Kidney (tissue), 22 donors: ENCODE measurements at places on chromosomes 6 and 20.

- DNase-seq, result no peak
Measured at GRCh38 chr6:99195986-99196655, 153.4 kb downstream of the FAXC start.

DNA sequence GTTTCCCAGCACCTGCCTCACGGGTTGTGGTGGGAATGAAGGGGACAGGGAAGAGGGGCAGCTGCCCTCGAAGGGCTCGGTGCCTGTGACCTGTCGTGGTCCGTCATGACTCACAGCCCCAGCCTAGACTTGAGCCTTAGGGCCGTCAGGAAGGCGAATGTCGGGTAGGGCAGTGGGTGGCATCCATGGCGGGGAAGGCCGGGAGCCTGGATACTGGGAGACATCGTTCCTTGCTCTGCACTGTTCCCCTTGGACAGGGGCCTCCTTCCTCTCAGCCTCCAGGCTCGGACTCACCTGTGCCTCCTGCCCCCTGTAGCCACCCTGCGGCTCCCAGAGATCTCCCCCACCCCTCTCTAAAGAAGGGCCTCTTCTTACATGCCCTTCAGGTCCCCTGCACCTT lies 52.2 kb upstream of the APCDD1L start:
- DNase-seq, result no peak

DNA sequence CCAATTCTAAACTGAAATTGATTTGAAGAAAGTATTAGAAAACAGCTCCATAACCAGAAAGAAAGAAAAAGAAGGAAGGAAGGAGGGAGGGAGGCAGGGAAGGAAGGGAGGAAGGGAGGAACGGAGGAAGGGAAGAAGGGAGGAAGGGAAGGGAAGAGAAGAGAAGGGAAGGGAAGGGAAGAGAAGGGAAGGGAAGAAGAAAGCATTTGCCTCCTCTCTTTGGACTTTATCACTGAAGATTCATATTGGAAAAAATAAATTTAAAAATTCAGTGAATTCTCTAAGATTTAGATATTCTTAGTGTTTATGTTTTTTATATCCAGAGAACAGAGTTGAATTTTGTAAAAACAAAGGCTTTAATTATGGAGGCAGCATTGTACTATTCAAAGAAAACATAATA lies 68.5 kb upstream of the NXT1 start:
- DNase-seq, result no peak

DNA sequence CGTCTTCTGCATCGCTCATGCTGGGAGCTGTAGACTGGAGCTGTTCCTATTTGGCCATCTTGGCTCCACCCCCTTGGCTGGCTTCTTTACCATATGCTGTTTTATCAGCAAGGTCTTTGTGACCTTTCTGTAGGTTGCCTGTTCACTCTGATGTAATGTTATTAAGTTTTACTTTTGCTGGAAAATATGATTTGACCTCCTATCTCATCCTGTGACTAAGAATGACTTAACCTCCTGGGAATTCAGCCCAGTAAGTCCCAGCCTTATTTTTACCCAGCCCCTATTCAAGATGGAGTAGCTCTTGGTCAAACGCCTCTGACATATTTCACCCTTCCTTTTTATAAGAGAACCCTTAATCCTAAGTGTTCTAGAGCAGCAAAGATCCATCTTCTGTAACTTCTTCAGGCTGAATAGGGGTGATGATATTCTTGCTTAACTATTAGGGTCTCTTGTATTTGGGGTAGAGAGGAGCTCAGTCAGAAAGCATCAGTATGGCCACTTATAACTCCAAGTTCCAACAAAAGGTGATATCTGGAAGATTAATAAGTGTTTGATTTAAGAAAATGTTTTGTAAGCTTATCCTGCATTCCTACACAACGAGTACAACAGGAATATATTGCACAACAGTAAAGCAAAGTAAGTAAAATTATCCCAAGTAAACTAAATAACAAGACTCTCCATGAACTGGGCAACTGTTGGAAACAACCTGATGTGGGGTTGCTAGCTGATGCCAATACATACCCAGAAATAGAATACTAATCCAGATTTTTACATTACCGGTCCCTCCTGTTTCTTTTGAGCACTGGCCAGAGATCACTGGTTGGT lies 23.1 kb upstream of the HMGN3 start:
- no peak for DNase-seq

DNA sequence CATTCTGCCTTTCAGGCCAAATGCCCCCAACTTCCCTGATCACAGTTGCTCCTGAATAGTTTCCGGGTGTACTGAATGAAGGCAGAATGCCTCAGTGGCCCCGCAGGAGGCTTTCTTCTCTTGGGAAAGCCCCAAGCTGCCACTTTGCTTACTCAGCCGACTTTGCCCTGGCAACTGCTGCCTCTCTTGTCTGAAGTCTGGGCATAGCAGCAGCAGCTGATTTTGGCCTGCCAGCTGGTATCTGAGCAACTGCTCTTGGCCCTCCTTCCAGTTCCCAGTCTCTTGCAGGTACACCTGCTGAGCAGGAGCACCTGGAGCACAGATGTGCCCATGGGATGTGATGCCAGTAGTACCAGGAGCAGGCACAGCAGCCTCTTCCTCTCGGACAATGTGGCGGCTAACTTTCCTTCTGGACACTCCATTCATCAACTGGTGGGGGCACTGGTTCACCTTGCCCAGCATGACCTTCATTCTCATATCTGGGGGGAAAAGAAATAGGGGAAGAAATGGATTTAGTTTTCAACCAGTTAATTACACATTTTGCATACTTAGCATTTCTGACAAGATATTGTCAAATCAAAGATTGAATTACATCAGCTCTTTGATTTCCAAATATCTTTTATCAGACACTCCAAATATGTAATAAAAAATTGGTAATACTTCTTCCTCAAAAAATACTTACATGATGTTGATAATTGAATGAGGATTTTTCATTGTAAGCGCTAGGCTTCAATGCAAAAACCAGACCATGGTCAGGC lies 468.2 kb downstream of the PKHD1 start:
- no peak for DNase-seq

DNA sequence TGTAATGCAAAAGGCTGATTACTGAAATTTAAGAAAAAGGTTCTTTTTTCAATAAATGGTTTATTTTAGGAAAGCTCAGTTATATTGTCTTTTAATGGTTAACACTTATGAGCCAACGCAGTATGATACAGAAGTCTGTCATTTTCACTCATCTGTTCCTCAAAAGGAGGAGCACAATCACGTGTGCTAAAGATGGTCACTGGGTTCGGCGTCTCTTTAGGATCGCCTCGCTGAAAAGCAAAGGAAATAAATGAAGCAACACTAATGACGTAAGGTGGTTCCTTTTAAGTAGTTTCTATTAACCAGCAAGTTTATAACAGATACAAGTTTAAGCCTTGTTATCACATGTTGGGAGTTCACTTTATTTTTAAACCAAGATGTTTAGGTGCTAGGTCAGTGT lies 125.7 kb downstream of the MAP3K4 start:
- DNase-seq, result no peak

GRCh38 chr20:19368351-19368750 lies 155.9 kb downstream of the SLC24A3 start:
- no peak for DNase-seq

DNA sequence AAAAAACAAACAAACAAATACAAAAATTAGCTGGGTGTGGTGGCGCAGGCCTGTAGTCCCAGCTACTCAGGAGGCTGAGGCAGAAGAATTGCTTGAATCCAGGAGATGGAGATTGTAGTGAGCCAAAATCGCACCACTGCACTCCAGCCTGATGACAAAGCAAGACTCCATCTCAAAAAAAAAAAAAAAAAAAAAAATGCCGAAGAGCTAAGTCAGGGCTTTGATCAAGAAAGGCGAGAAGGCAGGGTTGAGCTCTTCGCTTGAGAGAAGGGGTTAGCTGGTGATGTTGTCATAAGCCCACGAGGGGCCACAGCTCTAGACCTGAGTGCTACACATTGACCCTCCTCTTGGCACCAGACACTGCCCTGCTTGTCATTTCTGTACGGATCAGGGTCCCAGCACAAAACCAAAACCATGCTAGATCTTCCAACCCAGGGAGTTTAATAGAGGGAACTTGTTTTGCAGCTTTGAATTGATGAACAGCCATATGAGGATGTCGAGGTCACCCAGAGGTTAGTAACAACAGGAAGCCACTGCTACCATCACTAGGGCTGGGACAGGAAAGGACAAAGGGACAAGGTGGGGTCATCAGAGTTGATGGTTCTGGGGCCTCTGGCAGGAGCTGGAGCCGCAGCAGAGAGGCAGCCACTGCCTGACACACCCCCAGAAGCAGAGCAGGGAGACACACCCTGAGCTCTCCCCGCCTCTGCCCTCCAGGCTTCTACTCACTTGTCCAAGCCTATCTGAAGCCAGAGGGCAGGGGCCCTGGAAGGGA lies 122.7 kb downstream of the SNX5 start:
- DNase-seq, result peak; percentile 68

GRCh38 chr6:16402581-16402900 lies 164.2 kb downstream of the GMPR start:
- DNase-seq, result no peak

DNA sequence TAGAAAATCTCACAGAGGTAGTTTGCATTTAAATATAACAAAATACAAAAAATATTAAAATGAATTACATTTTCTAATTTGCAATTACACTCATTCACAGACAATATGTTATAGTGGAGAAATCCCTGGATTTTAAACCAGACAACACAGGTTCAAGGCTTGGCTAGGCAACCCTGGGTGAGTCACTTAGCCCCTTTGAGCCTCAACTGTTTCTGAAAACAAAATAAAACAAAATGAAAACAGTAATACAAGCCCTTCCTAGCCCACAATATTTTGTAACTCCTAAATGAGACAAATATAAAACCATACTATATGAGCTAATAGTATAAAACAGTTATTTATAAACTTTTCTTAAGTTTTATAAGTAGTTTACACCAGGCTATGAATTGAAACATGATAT lies 41.0 kb downstream of the UQCC1 start:
- no peak for DNase-seq

- DNase-seq, result no peak
Measured at GRCh38 chr6:128036808-128037570, 136.1 kb upstream of the THEMIS start.

GRCh38 chr20:14761903-14762302 lies 424.5 kb upstream of the FLRT3 start:
- DNase-seq, result no peak

GRCh38 chr6:113383701-113384100 lies 473.4 kb upstream of the MARCKS start:
- DNase-seq, result no peak

- no peak for DNase-seq
Measured at GRCh38 chr6:14373648-14374437, 256.3 kb downstream of the CD83 start.

GRCh38 chr6:49151461-49151860 lies 311.6 kb downstream of the MMUT start:
- no peak for DNase-seq

DNA sequence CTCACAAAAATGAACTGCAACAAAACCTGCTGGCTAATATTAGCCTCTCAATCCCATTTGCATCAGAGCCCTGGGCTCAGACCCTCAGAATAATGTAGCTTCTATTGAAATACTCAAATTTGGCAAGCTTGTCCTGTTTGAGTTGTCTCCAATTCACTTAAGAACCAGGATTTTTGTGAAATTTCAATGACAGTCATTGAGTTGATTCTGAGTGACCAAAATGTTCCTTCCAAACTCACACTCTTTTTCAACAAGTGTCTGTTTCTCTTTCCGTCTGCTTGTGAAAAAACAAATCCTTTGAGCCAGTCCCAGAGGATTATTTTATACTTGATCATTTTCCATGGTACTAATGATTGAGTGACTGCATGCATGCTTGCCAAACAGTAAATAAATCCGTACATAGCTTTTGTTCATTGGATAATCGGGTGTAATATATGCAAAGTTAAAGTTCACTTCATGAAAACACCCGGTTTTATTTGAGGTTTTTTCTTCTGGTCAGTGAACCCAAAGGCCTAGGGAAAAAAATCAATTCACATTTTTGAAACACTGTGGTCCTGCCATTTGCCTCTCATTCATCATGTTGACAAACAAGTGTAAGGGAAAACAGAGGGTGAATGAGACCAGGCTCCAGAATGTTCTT lies 16.4 kb upstream of the SLC22A2 start:
- DNase-seq, result no peak

DNA sequence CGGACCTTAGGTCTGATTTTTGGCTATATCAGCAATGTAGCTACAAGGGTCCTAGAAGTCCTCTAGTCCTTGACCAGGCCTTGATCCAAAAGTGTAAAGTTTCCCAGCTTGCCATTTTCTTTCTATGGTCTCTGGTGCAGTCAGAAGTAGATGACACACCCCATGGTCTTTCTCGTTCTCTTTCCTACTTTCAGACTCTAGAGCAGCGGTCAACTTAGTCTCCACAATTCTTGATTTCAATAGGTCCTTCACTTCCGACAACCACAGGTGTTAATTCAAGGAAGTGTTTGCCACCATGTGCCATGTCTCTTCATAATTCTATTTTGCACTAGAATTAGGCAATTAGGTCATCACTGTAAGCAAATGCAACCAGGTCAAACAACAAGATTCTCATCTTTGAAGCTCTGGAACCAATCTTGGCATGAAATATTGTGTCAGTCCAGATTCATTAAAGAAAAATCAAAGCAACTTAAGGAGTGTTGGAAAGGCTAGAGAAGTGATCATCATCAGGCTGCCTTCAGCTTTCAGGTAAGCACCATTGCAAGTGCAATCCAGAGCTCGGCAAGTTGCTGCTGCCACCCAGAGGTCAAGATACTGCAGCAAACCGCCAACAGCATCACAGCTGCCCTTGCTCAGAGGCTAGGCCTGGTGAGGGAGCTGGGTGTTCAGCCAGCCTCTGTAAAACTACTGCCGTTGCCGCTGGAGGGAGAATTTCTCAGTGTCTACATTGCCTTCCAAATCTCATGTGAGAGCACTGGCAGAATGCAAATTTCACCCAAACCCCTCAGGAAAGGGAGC lies 5.6 kb upstream of the SYNE1 start:
- DNase-seq, result peak; percentile 73

GRCh38 chr6:67594366-67594765 lies 1040.7 kb upstream of the ADGRB3 start:
- DNase-seq, result no peak

DNA sequence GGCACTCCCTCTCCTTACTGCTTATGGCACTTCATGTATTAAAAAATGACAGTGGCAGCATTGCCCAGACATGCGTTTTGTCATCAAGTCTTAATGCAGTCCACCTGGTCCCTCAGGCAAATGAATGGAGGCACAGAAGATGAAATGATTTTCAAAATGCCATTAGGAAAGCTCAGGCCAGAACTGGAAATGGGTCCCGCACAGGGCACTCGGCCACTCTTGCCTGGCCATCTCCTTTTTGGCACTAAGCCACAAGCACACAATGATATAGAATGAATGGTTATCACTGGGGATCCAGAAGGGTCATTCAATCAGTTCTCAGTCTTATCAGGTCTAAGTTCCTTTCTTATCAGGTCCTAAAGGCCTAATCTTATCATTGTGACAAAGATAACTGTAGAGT lies 15.6 kb downstream of the MAS1 start:
- DNase-seq, result no peak
